Activated CD4-positive, CD25-positive, alpha-beta regulatory T cell treated with anti-CD3 and anti-CD28 coated beads, Interleukin-2, amount 50 U/mL, for 72 hours (primary cell): ENCODE measurements at places on chromosomes 12 and 14.

DNA sequence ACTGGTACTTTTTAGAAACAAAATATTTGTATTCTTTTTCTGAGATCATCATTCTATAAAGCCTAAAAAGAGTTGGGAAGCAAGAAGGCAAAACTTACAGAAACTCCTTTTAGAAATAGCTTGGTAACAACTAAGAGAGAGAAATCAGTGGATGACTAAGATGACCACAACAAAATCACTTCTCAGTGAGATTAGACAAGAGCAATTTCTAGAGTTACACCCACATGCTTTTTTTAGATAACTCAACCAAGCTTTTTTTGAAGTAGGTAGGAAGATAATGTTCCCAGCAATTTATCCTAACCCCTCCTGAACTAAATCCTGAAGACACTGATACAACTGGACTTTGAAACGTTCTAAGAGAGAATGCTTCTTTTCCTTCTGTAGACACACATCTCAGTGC lies 576.4 kb downstream of the SLC6A15 start:
- DNase-seq = no peak

- no peak for DNase-seq
Measured at GRCh38 chr12:108712165-108712924, 19.0 kb downstream of the CORO1C start.

- DNase-seq = no peak
Measured at GRCh38 chr12:115891556-115892164, 385.8 kb downstream of the MED13L start.

DNA sequence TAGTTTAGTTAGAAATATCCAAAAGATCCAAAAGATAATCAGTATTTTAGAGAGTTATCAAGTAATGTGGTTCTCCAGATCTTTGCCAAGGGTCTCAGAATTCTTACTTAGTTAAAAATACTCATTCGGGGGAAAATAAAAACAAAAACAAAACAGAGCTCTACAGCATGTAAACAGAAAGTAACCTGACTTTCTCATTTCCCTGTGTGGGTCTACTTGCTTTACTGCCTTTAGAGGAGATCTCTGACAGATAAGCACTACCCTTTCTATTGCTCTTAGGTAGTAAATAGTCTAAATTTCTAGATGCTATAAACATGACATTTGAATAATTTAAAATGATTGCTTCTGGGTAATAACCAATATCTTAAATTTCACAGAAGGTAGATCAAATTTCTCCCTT lies 371.8 kb downstream of the RPL10L start:
- DNase-seq = no peak

GRCh38 chr12:70598467-70599193 lies 38.6 kb downstream of the PTPRB start:
- DNase-seq = no peak

DNA sequence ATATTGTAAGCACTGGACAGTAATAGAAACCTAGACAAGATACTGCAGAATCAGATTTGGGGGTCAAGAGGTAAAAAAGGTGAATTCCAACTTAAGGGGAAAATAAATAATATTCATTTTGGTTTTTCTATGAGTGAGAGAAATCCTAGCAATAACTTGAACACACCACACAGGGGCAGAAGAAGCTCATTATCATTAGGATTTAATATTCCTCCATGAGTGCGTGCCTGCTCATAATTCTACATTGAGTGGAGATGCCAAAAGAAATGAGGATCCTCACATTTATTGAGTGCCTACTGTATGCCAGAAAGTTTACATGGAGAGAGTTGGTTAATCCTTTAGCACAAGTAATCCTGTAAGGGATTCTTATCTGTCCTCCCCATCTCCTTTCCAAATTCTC lies 40.5 kb upstream of the C14orf132 start:
- no peak for DNase-seq

DNA sequence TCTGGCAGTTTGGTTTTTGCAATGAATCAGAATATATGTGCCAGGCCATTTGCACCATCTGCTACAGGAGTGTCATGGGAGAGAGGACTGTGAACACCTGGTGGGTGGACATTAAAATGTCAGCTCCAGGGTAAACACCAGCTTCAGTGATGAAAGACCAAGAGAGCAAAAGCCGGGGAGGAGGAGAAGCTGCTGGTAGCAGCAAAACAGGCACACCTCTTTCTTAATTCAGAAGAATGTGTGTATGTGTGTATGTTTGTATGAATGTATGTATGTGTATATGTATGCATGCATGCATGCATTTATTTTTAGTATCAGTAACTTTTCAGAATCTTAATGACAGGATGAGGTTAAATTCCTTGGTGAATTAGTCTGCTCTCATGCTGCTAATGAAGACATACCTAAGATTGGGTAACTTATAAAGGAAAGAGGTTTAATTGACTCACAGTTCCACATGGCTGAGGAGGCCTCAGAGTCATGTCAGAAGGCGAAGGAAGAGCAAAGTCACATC lies 357.4 kb upstream of the PRICKLE1 start:
- no peak for DNase-seq

DNA sequence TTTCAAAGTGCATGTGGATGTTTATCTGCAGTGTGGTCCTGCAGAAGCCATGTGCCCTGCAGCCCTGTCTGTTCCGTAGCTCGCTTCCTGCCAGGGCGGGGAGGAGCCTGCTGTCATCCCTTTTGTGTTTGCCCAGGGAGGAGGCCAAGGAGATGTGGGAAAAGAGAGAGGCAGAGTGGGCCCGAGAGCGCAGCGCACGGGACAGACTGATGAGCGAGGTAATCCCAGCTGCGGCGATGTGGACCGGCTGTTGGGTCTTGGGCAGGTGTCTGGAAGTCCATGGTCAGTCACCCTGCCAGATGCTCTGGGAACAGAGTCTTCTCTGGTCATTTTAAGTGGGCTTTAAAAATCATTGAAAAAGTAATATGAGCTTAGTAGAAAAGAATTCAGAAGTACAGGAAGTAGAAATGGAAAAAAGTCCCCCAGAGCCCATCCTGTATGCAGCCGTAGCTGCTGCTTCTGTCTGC lies 12.8 kb downstream of the TCHP start:
- DNase-seq = no peak

DNA sequence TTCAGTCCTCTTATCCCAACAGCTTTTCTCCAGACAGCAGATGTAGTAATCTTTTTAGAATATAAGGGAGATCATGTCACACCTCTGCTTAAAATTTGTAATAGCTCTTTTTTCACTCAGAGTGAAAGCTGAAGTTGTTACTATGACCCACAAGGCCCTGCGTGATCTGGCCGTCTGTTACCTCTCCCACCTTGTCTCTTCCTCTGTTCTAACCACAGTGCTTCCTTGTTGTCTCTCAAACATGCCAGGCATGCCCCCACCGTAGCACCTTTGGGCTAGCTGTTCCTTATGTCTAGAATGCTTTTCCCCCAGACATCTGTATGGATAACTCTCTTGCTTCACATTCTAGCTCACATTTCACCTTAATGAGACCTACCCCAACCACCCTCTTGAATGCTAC lies 6.5 kb downstream of the NECAP1 start:
- DNase-seq = no peak

DNA sequence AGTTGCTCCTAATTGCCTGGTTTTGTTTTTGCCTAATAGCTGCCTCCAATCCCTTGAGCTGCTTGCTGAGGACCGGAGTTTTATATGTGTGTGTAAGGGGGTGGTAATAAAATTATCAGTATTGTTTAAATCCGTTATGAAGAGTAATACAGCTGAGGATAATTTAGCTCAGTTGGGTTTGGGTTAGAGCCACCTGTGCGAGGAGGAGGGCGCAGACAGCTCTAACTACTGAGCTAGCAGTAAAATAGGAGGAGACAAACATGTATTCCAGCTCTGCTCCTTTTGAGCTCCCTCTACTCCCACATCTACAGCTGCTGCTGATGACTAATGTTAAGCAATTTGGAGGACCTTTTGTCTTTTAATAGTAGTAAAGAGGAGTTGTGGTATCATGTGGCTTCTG lies 61.5 kb downstream of the SPATS2 start:
- no peak for DNase-seq
